ENCODE measurements at places on chromosomes 5 and 9. TPM values are rescaled to one million over a fixed set of nuclear protein-coding genes. Genes with fewer than 3 reads are reported as not detected.

GRCh38 chr9:89810431-89810830 lies 205.6 kb downstream of the GADD45G start:
- DNase-seq = no peak

DNA sequence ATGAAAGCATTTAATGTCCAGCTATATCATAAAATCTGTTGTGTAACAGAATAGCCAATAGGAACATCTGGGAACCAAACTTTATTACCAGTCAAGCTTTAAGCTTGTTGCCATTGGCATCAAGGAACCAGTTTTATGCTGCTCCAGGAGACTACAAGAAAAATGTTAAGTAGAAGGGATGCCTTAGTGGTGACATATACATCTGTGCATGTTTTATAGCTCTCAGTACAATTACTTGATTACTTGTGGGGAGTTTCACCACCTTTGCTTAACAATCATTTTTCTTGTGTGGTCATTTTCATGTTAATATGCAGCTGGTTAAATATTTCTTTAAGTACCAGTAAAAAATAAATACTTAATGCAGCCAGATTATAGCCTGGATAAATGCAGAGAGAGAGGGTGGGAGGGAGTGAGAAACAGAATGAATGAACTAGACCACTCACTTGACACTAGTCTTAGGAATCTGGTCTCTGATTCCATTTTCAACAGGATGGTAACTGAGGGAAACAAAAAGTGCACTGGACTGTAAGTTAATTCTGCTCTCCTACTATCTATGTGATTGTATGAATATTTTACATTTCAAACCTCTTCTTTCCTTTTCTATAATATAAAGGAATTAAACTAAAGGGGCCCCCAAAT lies 35.7 kb upstream of the LURAP1L start:
- DNase-seq = no peak

GRCh38 chr5:109506556-109506955 lies 96.8 kb upstream of the PJA2 start:
- DNase-seq = no peak

GRCh38 chr9:76218117-76218885 lies 175.9 kb downstream of the RFK start:
- DNase-seq = no peak

GRCh38 chr9:126777733-126778132 lies 27.1 kb upstream of the ZBTB43 start:
- DNase-seq = no peak

GRCh38 chr9:114090798-114091197 lies 8.3 kb downstream of the KIF12 start:
- no peak for DNase-seq

GRCh38 chr9:93299418-93300174 lies 115.7 kb downstream of the WNK2 start:
- DNase-seq = no peak

DNA sequence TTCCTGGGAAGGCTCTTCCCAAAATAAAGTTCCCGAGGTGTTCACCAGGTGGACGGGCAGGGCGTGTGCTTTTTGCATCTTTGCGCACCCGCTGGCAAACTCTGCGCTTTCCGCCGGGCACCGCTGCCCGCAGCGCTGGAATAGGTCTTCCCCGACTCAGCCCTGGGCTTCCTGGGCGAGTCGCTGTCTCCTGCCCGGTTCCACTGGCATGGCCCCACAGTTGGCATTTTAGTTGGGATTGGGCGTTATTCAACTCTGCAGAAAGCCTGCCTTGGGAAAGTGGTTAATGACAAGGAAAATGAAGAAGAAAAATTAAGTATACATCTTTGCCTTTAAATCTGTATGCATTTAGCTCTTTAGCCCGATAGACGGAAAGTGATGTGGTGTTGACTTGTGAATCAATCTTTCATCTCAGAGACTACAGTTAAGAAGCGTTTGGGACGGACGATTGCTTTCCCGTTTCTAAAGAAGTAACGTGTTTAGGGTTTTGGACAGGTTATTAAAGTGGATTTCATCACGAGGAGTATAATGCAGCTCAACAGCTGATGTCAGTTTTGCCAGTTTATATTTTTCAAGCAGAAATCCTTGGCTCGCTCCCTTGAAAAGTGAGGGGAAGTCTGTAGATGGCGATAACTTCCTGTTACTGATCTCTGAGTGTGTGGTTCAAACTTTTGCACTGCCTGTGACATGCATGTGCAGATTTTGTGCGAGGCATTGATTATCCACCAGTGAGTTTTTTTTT lies 946 bp downstream of the ADCY2 start:
- DNase-seq = no peak

- no peak for DNase-seq
Measured at GRCh38 chr9:134068744-134069479, 1.1 kb upstream of the BRD3 start.

GRCh38 chr5:138489683-138490061 lies 24.4 kb downstream of the EGR1 start:
- no peak for DNase-seq

- no peak for DNase-seq
Measured at GRCh38 chr9:91809581-91810285, 140.3 kb downstream of the ROR2 start.

- no peak for DNase-seq
Measured at GRCh38 chr9:96449523-96449844, 485 bp upstream of the HABP4 start.

- no peak for DNase-seq
Measured at GRCh38 chr9:81557452-81558090, 131.8 kb downstream of the TLE1 start.

Gene PLEKHG4B
- 8.7 TPM for polyA plus RNA-seq

Gene TNFSF15
- polyA plus RNA-seq = 2.0 TPM

Gene PDE6A
- polyA plus RNA-seq = 0.09 TPM

Gene TSSK1B
- polyA plus RNA-seq = not detected

Gene EEIG1
- 45.6 TPM for polyA plus RNA-seq

Gene RNF224
- 12.4 TPM for polyA plus RNA-seq
